ENCODE measurements at places on chromosomes 5 and 9.

GRCh38 chr5:567664-568060 is 43.4 kb upstream of the SLC9A3 start:
- no peak for DNase-seq

GRCh38 chr5:144531188-144531587 is 360.5 kb downstream of the KCTD16 start:
- DNase-seq, result no peak

- DNase-seq, result no peak
Observed at GRCh38 chr5:96742538-96742937, 65.2 kb downstream of the ERAP1 start.

DNA sequence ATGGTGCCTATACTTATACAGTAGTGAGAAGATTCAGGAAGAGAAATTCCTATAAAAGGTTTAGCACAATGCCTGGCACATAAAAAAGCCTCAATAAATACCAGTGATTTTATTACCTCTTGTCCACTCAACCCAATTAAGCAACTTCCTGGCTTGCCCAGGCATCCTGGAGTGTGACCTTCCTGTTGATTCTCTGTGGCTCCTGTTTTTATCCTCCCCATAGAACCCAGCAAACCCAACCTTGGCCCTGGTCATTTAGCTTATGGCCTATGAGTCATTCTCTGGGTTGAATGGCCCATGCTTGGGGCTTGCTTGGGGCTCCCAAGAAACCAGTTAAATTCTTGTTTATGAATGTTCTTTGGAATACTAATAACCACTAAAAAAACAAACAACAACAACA is 21.4 kb upstream of the SPARC start:
- DNase-seq, result no peak

DNA sequence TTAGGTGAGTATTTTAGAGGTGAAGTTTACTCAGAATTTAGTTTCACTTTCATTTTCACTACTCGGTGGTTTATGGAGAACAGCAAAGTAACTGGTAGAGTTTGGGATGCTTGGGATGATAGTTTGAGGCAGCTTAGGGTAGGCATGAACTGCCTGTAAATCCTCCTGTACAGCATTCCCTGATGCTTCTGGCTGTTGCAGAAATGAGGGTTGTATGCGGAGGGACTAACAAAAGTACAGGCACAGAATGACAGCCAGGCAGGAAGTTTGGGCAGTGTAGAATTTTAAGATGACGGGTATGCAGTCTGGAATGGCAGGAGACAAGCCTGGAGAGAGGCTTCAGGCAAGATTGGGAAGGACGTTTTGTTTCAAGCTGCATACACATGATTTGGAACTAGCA is 48.0 kb upstream of the FAM120AOS start:
- DNase-seq, result no peak

GRCh38 chr9:755454-756381 is 85.8 kb upstream of the DMRT1 start:
- DNase-seq, result no peak

DNA sequence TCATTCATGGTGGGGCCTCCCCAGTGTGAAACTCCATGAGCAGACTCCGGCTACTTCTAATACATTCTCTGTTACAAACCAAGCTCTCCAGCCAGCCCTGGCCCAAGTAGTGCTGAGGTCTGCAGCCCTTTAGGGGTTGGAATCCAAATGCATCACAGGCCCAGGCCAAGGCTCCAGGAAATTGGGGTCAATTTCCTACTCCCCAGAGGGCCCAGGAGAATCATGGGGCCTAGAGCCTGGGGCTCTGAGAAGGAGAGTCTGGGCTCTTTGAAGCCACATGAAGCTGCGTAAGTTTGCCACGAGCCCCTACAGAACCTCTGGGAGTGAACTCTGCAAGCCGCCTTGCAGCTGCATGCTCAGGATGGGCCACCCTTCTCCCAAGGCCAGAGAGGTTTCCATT is 206.4 kb downstream of the PAPPA start:
- DNase-seq, result no peak

DNA sequence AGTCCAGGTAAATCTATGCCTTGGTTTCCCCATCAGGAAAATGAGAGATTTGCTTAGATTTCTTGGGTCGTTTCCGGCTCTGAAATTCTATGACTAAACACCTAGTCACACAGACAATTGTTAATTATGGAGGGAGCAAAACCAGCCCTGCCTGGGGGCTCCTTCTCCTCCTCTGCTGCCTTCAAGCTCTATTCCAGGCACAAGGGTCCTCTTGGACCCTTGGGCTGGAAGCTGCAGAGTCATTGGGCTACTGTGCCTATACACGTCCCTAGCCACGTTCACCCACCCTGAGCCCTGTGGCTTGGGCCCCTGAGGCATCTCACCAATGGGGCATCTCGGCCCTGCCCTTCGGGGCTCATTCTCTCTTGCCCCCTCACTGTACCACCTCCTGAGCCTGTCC is 73.8 kb upstream of the TBC1D2 start:
- no peak for DNase-seq

GRCh38 chr9:116506685-116507084 is 180.4 kb upstream of the TRIM32 start:
- no peak for DNase-seq

DNA sequence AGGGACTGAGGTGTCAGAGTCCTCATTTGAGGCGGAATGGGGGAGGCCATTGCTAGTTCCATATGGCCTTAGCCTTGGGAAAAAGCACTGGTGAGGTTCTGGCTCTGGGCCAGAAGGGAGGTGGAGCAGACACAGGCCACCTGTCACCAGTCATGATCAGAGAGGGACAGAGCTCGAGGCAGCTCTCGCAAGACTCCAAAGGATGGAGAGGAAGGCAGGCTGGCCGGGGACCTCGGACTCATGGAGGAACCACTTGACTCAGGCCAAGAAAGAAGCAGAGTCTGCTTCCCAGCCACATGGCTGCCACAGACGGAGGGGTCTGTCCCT is 29.2 kb upstream of the NSMF start:
- no peak for DNase-seq

GRCh38 chr9:78089111-78089510 is 57.5 kb upstream of the GNAQ start:
- no peak for DNase-seq

GRCh38 chr5:172165465-172165864 is 22.6 kb downstream of the STK10 start:
- no peak for DNase-seq

- DNase-seq, result no peak
Observed at GRCh38 chr5:169299663-169300467, 1.1 kb downstream of the SLIT3 start.

- DNase-seq, result no peak
Observed at GRCh38 chr5:120314191-120314590, 149.9 kb upstream of the PRR16 start.

DNA sequence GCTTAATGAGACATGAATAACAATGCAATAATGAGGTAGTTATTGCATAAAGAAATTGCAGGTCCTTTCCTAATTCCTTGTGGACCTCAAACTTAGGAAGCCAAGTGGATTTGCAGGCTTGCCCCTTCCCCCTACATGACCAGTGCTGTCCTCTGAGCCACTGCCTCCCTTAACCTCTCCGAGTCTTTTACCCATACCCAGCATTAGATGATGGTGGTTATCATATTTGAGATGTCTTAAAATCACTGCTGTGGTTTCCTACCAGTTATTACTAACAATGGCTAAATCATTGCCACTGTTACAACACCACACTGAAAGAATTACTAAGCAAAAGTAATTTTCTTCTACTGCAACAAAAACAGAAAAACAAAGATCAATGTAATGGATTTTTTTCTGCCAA is 170.8 kb downstream of the EDIL3 start:
- no peak for DNase-seq

- DNase-seq, result no peak
Observed at GRCh38 chr5:143677403-143677802, 134.6 kb upstream of the HMHB1 start.

- DNase-seq, result no peak
Observed at GRCh38 chr9:117682955-117683710, 21.1 kb upstream of the TLR4 start.

- DNase-seq, result no peak
Observed at GRCh38 chr9:117114768-117115167, 300.1 kb downstream of the ASTN2 start.

- no peak for DNase-seq
Observed at GRCh38 chr5:167488371-167488770, 803.1 kb upstream of the WWC1 start.

DNA sequence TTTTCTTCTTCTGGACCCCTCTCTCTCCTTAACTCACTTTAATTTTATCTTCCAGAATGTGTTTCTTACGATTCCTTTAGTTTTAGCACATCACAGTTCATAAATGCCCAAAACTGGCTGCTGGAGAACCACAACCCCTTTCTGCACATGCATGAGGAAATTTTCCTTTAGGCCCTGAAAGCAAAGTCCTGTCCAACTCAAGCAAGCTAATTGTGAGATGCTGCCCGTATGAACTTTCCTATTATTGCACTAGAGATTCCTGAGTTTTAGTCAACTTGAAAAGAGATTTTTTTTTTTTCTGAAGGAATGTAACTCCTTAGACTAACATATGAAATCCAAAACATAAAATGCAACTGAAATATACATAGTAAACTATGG is 52.1 kb upstream of the DAB2 start:
- no peak for DNase-seq

DNA sequence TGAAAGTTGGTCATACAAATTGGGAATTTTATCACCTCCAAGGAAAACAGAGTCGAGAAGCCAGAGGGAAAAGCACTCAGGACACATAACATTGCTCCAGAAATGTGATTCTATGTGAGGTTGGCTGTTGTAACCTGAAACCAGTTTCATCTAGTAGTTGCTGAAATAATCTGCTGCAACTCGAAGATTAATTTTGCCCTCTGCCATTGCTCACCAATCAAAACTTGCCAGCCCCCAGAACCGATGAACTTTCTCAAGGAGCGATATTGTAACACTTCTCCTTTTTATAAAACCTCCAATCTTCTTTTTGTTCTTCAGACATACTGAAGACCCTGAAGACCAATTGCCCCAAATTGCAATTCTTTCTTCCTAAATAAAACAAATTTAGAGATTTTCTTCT is 31.1 kb downstream of the C5orf58 start:
- DNase-seq, result no peak
